ENCODE measurements at places on chromosomes 3 and 15.

DNA sequence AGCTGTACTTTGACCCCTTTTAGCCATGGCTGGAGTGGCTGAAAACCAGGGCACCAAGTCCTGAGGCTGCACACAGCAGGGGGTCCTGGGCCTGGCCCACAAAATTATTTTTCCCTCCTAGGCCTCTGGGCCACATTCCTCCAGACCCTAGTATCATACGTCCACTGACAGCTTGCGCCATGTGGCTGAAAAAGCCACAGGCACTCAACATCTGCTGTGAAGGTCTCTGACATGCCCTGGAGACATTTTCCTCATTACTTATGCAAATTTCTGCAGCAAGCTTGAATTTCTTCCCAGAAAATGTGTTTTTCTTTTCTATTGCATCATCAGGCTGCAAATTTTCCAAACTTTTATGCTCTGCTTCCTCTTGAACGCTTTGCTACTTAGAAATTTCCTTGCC is 239.0 kb downstream of the SQOR start:
- no peak for DNase-seq

DNA sequence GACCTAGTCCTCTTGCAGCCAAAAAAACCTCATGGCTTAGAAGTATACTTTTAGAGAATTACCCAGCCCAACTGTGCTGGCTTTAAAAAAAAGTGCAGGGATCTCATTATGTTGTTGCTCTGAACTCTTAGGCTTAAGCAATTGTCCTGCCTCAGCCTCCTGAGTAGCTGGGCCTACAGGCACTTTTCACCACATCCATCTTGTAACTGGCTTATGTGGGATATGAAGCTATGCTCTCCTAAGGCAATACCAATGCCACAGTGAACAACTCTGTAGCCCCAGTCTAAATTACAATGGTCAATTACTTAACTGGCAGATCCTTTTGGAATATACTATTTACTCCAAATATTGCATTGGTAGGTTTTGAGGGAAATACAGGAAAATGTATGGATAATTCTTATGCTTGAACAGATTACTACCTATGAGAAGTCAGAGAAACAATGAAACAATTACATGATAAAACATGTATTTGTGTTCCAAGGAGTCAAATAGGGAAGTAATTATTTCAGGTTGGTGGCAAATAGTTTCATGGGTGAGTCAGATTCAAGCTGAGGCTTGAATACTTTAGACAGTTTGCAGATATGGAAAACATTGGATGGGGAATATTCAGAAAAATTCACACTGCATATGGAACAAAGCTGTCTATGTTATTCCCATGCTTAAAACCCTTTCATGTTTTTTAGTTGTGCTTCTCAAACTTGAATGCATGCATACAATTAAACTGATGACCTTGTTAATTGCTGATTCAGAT is 34.6 kb upstream of the GPR149 start:
- DNase-seq: no peak

- no peak for DNase-seq
Observed at GRCh38 chr3:45054196-45054857, 28.2 kb downstream of the CLEC3B start.

DNA sequence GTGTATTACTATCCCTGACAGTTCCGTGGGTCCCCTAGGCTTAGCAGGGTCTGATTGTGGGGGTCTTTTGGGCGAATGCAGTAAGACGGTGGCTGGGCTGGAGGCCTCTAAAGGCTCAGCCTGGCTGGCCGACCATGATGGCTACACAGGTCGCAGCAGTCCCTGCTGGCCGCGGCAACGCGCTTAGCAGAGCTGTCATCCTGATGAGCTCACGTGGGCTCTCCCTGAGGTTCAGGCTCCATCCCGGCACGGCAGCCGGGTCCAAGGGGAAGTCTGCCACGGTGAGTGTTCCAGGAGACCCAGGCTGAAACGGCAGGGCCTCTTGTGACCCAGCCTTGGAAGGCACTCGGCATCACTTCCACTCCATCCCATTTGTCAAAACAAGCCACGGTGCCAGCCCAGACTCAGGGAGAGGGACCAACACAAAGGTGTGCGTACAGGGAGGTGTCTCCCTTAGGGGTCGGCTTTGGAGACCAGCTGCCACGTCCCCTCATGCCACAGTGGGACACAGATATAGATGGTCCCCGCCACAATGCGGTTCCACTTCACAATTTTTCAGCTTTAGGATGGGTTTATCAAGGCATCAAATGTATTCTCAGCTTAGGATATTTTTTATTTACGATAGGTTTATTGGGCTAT is 101.8 kb downstream of the XXYLT1 start:
- DNase-seq: no peak

DNA sequence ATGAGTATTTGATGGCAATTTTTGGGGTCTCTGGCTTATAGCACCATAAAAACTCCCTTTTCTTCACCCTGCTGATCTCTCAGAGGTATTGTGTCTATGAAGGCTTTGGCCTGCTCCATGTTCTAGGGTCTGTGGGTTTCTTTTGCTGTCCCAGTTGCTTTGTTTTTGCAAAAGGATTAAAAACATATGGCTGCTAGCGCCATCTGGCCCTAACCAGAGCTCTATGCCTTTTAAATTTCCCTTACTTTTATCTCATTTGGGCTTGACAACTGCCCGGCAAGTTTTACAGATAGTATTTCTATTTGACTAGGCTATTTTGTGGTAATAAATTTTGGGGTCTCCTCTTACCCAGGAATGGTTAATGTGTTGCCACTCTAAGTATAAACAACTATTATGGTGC is 6.4 kb upstream of the GHRL start:
- peak; percentile 16 for DNase-seq

DNA sequence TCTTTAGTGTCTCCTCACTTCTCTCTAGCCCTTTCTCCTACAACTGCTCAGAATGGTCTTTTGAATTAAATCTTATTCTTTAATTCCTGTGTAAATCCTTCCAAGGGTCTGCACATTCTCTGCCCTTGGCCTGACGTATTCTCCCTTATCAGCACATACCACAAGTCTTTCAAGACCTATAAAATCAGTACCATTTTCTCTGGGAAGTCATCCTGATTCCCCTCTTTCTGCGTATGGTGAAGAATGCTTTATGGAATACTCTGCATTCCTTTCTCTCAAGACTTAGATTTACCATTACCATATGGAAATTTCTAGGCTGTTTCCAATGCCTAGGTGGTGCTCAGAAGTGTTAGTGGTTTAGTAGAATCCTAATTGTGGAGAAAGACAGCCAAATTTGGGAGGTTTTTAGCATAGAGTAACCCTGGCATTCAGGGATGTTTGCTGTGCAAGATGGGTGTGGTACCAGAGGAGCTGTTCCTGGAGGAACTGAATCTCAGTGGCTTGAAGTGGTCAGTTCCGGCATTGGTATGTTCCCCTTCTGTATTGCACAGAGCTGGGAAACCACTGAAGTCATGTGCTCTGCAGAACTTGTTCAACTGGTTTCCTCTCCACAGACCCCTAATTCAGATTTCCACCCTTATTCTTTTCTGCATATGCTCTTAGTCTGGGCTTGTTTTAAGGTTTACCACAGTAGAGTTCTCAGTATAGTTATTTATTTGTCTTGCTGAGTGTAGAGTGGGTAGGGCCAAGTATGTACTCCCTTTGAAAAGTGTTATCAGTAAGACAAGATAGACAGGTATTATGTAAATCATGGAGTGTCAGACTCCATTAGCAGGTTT is 24.5 kb downstream of the IQGAP1 start:
- DNase-seq: peak; percentile 43

- no peak for DNase-seq
Observed at GRCh38 chr15:59657635-59658125, 365 bp upstream of the GTF2A2 start.

DNA sequence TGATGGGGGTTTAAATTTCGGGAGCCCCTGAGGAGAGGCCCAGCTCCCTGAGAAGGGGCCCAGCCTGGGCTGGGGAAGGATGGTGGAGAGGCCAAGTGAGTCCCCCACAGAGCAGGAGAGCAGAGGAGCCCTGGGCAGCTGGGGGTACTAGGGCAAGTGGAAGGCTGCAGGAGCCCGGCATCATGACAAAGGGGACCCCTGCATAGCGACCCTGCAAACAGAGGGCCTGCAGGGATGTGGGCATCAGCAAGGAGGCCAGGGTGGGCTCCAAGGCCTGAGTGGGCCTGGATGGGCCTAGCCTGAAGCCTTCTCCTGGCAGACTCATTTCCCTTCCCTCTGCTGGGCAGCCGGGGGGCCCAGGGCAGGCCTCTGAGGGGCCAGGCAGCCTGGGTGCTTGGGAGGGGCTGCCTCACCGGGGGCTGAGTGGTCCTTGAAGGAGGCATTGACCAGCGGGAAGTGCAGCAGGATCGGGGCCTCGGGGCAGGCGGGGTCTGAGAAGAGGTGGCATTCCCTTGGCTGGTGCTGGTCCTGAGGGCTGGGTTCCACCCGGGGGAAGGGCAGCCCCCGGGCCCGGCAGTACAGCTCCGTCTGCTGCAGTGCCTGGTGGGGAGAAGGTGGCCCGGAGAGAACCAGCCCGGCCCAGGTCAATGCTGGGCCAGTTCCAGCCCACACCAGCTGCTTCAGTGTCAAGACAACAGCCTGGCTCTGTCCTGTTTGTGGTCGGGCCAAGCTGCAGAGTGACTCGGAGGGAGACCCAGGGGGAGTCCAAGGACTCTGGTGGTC is 24.7 kb downstream of the PLA2G4D start:
- no peak for DNase-seq

DNA sequence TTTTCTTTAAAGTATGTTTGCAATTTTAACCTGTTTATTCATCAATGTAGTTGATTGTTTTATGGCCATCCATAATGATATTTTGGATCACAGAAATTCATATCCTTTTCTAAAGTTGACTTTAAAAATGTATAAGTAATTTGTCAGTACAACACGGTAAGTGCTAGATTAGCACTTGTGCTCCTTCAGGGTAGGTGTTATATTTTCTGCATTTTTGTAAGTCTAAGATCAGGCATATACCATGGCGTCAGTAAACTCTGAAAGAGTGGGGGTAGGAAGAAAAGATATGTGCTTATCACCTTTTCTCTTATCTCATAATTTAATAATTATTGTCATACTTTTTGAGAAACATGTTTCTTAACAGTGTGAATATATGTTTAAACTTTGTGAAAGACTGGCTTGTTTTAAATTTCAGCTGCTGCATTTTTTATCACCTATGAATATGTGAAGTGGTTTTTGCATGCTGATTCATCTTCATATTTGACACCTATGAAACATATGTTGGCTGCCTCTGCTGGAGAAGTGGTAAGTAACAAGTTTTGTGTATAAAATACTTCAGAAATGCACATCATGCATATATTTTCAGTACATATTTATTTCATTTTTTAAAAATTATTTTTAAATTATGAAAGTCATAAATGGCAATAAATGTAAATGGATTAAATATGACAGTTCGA is 22.1 kb downstream of the SLC25A26 start:
- DNase-seq: no peak

DNA sequence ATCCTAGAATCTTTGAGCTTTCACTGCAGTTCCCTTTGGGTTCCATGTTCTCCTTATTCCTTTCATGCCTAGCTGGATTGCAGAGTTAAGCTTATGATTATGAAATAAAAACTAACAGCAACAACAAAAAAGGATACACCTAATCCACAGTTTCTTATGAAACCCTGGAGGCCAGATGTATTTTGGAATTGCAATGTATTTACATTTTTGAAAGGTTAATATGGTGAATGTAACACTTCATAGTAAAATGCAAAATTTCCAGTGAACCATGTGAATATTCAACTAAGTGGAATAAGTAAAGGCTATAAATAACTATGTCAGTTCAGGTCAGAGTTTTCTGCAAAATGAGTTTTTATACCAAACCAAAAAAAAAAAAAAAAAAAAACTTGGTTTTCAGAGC is 65.8 kb upstream of the FLNB start:
- DNase-seq: no peak

DNA sequence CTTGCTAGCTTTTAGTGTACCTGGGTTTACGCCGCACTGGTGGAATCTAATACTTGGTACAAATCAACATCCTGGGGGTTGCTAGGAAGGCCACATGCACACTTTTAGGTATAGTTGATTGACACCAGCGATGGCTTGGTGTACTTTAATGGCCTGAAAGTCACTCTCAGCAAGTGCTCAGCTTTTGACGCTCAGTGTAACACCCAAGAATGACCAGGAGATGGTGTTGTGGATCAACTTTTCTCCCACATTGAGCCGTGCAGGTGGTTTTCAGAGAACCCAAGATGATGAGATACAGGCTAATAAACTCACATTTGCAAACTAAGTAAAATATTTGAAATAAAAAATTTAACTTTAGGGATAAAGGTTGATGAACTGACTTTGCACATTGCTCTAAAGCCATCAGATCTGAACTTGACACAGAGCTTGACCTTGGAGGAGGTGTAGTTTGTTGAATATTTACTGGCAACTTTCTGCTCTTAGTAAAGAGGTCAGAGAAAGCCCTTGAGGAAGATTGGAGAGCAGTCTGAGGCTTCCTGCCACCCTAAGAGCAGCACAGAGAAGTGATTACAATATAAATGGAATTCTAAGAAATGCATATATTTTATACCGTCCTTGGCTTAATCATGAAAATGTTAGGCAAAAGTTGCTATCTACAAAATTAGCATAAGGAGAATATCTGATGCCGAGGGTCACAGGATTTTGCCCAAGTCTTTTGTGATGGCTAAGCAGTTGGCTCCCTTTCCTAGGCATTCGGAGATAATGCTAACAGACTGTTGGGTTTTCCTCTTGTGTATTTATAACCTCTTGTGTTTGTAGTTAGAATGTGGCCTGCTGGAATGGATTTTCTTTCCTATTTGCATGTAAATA is 143.4 kb upstream of the RASGRP1 start:
- peak; percentile 67 for DNase-seq

DNA sequence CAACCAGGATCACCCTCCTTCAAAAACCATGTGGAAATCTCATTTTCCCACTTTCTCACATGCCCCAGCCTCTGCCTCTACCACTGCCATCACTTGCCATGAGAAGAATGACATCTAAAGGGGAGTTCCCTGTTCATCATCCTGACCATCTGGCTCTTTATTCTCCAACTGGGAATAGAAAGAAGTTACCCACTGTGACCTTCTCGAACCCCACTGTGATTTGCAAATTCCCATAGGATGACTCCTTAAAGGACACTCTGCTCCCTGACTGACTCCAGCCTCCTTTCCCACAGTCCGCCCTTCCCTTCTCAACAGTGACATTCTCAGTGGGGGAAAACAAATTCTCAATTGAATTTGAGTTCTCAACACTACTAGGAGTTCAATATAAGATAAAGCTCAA is 440.5 kb downstream of the NR2F2 start:
- DNase-seq: no peak

GRCh38 chr3:177681156-177681555 is 483.9 kb upstream of the TBL1XR1 start:
- no peak for DNase-seq

- no peak for DNase-seq
Observed at GRCh38 chr3:160546727-160547126, 18.6 kb downstream of the KPNA4 start.

GRCh38 chr15:101193120-101193644 is 58.7 kb downstream of the CHSY1 start:
- no peak for DNase-seq

- no peak for DNase-seq
Observed at GRCh38 chr15:68112706-68113105, 58.6 kb downstream of the PIAS1 start.

- DNase-seq: no peak
Observed at GRCh38 chr3:37279856-37280255, 105.5 kb upstream of the LRRFIP2 start.

- DNase-seq: no peak
Observed at GRCh38 chr3:76826861-76827260, 213.0 kb upstream of the ROBO2 start.

GRCh38 chr15:43886558-43886957 is 59.8 kb downstream of the WDR76 start:
- DNase-seq: no peak

All from CD4-positive, alpha-beta T cell treated with Interferon alpha-2 for 1 hour (primary cell).